ENCODE measurements at places on chromosomes 7 and 10. TPM values are rescaled to one million over a fixed set of nuclear protein-coding genes. Genes with fewer than 3 reads are reported as not detected.

The SFRP4 gene
- 0.16 TPM for total RNA-seq

The TRPV5 gene
- total RNA-seq: not detected

The MRPS17 gene
- total RNA-seq: 13.0 TPM

The MYOF gene
- total RNA-seq: 651 TPM

The CTTNBP2 gene
- total RNA-seq: 0.32 TPM

The FAM237B gene
- total RNA-seq: not detected

The PLEKHA1 gene
- 26.9 TPM for total RNA-seq

The ERV3-1 gene
- total RNA-seq: 10.7 TPM

The CALML3 gene
- 0.12 TPM for total RNA-seq

The PLPP4 gene
- 2.1 TPM for total RNA-seq

The ECHDC3 gene
- total RNA-seq: 22.7 TPM

The C7orf25 gene
- 12.5 TPM for total RNA-seq

The INHBA gene
- 78.7 TPM for total RNA-seq

The GJC3 gene
- not detected for total RNA-seq

The VAX1 gene
- total RNA-seq: not detected

The TASOR2 gene
- 108 TPM for total RNA-seq

The GIMAP7 gene
- total RNA-seq: not detected

The AOAH gene
- total RNA-seq: not detected

The RNF32 gene
- total RNA-seq: 1.8 TPM

The IMPDH1 gene
- 46.6 TPM for total RNA-seq

The AKAP9 gene
- 35.7 TPM for total RNA-seq

The SERPINE1 gene
- total RNA-seq: 290 TPM

The STOX1 gene
- 0.12 TPM for total RNA-seq

The CYP3A7 gene
- not detected for total RNA-seq

The CCDC146 gene
- 2.2 TPM for total RNA-seq

The SPDYE18 gene
- total RNA-seq: not detected

The TIMM23B gene
- 25.5 TPM for total RNA-seq

The EBLN1 gene
- not detected for total RNA-seq

The PNLIP gene
- not detected for total RNA-seq

The NPSR1 gene
- not detected for total RNA-seq

The ADD3 gene
- total RNA-seq: 103 TPM

The MYO3A gene
- not detected for total RNA-seq

The CYP2C18 gene
- total RNA-seq: not detected

The EGFR gene
- total RNA-seq: 63.6 TPM

The OR6V1 gene
- total RNA-seq: not detected

The BPGM gene
- 23.1 TPM for total RNA-seq

The FAM131B gene
- total RNA-seq: 1.3 TPM

The ANAPC16 gene
- 41.2 TPM for total RNA-seq

The DMBT1 gene
- 0.12 TPM for total RNA-seq

The ATOH7 gene
- total RNA-seq: not detected

The COPS6 gene
- 42.3 TPM for total RNA-seq

The FGL2 gene
- total RNA-seq: 0.16 TPM

The SPDYE11 gene
- not detected for total RNA-seq

The SYT15B gene
- not detected for total RNA-seq

The ATRNL1 gene
- total RNA-seq: 0.65 TPM

The LIPJ gene
- not detected for total RNA-seq

The LMTK2 gene
- 11.2 TPM for total RNA-seq

The ITPRIP gene
- 22.9 TPM for total RNA-seq

The NMT2 gene
- total RNA-seq: 20.8 TPM

The NUPR2 gene
- not detected for total RNA-seq

The RELN gene
- total RNA-seq: 0.16 TPM

The STEAP1B gene
- 11.4 TPM for total RNA-seq

Measured in hair follicle dermal papilla cell (primary cell).